ENCODE measurements at places on chromosomes 3 and 15.

DNA sequence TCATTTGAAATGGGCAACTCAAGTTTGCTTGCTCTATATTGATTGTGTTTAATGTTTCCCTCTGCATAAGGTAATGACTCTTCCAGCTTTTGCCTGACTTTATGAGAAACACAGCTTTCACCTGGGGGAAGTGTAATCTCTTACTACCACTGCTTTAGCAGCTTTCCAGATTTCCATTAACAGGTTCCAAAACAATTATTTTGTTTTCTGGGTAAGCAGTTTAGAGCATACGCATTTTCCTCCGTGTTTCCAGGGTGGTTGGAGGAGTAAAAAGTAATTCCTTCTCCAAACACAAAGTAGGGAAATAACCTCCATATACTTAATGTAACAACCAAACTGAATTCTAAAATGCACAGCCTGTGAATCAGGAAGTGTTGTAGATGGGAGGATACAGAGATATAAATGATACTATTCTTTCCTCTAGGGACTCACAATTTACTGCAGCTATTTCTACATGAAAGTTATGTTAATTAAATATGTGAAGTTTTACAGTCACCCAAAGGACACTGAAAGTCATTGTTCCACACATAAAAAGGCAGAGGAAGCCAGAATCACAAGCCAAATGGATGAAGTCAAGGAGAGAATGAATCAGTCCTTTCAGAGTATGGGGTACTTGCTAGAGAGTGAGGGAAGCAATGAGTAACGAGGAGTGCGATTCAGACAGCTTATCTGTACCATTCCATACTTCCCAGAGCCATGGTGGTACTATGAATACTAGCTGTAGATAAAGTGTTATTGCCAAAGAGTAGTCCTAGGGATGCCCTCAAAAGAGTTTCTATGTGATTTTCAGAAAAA lies 16.6 kb downstream of the ST3GAL6 start:
- peak; percentile 53 for DNase-seq

DNA sequence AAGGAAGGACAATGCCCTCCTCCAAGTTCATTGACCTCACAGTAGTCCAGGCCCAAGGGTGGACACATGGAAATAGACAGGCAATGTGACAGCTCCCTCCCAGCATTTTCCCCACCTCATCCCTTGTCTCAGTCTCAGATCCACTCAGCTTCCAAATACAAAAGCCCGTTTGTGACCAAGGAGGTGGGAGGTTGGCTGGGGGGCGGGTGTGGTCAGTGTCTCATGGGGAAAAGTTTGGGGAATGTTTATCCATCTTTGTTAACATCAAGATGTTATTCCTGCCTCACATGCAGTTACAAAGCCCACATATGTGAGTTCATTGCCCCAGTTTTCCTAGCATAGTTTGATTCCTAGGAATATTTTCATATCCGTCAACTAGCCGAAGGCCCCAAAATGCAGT lies 338.5 kb upstream of the PPP2R3A start:
- DNase-seq, result no peak

DNA sequence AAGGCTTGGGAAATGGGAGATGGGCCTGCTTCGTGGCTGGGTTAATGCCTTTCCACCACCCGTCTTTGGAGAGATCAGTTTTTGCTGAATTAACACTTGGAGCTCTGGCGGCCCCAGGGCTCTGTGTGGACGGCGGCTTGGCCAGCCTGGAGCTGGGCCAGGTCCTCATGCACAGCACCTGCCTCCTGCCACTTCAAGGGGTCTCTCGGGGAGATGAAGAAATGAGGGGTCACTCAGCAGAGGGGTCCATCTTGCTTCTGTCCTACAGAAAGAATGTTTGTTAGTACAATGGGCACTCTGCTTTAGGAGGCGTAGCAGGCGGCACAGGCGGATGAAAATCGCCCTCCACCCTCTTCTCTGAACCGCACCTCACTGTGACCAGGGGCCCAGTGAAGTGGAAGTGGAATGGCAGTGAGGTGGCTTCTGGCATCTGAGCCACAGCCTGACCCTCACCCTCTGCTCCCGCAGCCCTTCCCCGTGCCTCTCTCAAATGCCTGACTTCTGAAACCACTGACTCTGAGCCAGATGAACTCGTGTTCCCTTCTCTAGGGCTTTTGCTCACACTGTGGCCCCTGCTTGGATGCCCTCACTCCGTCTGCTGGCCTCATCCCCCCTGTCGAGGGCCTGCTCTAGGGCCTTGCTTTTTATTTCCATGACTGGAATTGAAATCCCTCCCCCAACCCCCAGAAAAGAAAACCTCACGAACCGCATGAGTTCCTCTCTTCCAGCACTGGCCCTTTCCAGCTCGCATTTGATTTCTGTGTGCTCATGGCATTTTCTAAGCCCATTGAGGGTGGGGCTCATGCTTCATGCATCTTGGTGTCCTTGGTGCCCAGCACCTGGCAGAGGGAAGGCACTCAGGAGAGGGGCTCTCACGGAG lies 42.2 kb downstream of the CHDH start:
- DNase-seq, result peak; percentile 50

DNA sequence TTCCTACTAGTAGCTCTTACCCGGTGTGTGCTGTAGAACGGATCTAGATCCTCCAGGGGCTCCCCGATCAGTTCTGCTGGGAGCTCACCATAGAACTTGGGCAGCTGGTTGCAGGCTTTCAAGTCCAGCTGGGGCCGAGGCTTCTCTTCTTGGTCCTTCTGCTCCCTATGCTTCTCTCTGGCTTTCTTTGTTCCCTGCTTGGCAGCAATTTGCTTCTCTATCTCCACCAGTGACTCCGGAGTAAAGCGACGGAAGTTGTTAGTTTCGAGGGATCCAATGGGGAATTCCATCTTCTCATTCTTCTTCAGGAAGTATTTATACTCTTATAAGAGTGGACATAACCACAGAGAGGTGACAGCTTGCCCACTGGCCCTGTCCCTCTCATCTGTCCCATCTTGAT lies 22.3 kb downstream of the SCN10A start:
- no peak for DNase-seq

DNA sequence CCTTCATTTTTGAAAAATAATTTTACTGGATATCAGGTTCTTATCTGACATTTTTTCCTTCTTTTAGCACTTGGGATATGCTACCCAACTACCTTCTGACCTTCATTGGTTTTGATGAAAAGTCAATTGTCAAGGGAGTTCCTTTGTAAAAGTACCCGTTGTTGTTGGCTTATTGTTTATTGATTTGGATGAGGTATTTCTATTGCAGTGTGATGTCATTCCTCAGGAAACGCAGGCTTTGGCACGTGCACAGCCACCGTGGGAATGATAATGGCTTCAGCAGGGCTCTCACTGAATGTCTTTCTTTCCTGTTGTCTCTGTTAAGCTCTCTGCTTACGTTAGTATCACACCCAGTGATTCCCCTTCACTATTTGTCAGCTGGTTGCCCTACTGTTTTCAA lies 944.6 kb downstream of the CADM2 start:
- no peak for DNase-seq

GRCh38 chr15:25329696-25330095 lies 109.1 kb downstream of the UBE3A start:
- no peak for DNase-seq

GRCh38 chr3:59316688-59317275 lies 267.0 kb upstream of the CFAP20DC start:
- DNase-seq, result no peak

DNA sequence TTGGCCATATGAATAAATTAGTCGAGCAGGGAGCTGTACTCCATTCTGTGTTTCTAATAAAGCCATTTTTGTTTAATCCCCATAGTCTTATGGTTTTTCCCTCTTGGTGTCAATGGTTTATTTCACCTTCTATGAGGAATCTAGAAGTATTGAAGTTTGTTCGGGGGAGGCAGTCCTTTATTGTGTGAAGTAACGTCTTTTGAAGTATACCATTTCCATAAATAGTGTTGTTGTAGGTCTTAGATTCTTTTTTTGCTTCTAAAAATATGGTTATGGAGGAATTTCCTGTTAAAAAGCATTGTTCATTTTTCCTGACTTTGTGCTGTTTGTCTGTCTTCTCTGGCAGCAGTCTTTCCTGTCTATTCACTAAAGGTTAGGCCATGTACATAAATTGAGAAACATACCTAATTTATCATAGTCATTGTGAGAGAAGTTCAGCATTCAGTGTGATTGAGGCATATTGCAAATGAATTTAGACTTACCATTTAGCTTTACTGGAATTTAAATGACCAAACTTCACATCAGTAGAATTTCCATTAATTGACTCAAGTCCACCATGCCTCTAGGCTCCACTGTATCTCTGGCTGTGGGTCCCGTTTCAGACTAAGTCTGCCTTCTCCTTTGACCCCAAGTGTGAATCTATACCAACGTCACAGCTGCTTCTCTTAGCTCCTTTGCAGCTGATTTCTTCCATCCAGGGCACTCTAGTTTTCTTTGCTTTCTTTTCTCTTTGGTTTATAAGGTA lies 37.3 kb downstream of the YEATS2 start:
- DNase-seq, result no peak

DNA sequence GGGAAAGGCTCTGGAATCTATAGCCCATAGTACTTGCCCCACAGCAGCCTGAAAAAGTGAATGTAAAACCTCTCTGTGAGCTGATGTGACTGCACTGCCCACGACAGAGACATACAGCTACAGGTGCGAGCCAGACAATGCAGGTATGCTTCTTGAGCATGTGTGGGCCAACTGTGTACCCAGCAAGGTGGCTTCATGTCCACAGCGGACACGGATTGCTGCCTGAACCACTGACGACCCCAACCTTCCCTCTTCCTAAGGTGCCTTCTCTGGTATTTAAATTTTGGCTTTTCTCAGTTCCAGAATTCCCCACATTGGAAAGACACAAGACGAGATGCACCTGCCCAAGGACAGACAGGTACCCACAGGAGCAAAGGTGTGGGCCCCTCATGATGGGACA lies 65.8 kb downstream of the SCN5A start:
- DNase-seq, result no peak

DNA sequence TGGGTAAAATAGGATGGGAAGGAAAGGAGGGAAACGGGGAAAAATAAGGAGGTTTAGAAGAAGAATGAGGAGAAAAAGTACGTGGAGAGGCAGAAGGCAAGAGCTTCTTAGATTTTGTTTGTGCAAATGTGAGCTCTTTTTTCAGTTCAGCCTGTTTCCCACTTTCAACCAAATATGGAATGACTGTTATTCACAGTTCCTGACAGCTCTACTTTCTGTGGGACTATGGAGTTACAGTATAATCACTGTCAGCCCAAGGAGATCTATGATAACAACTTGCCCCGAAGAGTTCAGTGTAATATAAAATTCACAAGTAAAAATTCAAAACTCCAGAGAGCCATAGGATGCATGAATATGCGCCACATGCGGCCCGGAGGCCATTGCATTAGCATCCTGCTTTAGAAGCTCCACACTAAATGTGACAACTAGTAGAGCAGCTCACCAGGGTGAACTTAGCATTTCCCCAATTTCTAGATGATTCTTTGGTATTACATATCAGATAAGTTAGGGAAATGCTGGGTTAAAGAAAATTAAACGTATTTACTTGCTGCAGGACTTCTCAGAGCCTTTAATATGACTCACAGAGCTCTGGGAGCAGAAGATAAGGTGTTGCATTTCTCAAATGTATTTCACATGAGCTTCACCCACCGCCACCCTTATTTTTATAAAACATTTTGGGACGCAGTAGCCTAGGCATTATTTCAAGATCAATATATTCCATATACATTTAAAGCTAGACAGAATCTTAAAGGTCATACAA lies 234.6 kb downstream of the EBLN2 start:
- no peak for DNase-seq

DNA sequence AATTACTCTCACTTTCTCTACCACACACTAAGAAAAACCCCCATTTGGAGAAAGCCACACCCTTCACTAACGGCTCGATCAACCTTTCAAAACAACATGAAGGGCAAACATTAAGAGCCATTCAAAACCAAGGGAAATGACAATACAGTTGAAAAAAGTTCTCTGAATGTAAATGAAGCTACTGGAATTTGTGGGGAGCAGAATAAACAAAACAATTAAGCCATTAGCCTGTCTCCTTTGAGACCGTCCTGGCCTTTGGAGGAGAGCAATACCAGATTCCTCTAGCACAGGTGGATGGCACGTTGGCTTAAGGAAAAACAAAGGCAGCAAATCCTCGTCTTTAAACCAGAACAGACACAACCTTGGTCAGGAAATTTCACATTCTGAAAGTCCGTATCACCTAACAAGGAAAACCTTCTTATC lies 18.7 kb downstream of the MYO1E start:
- no peak for DNase-seq

DNA sequence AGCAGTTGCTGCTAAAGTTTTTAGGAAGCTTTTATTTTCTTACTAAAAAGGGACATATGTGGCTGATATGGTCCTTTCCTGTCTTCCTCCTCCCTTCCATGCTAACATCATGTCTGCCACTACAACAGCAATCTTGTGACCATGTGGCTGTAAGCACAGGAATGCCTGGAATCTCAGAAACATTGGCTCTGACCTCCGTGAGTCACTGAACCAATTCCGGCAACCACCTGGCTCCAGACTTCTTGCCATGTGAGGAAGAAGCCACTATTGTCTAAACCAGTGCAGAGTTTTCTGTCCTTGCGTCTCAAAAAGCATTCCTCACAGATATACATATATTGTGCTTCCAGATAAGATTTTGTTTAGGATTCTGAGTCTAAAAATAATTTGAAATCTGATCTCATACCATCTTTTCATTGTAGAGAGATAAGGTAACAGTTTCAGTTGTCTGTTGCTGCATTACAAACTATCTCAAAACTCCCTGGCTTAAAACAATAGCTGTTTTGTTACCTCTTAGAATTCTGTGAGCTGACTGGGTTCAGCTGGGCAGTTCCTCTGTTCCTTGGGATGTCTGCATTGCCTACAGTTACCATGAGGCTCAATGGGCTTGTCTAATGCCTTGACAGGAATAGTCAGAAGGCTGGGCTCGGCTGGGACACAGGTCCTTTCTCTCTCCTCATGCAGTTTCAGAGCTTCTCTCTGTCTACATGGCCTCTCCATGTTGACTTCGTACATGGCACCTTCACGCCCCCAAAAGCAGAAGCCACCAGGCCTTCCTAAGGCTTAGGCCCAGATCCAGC lies 77.3 kb upstream of the MAGI1 start:
- peak; percentile 95 for DNase-seq

GRCh38 chr3:122679882-122680474 lies 661 bp upstream of the PARP14 start:
- DNase-seq, result peak; percentile 50

- no peak for DNase-seq
Observed at GRCh38 chr3:30742796-30743619, 136.6 kb downstream of the TGFBR2 start.

DNA sequence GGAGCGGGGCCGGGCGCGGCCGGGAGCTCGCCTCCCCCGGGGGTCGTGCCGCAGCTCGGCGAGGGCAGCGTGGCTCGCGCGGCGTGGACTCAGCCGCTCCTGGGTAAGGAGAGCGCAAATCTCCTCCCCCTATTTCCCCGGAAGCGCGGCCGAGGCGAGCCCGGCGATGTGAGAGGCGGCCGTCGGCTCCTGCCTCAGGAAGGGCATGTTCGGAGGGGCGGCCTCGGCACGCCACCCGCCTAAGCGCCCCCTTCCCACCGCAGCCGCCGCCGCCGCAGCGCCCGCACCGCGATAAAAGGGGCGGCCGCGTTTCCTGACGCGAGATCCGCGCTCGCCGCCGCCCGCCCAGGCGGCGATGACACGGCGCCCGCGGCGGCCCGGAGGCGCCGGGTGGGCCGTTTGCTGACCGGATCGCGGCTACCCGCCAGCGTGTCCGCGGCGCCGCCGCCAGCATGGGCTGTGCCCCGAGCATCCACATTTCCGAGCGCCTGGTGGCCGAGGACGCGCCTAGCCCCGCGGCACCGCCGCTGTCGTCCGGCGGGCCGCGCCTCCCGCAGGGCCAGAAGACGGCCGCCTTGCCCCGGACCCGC lies at the start of gene PDE8A:
Gene PDE8A (plus strand): TSS at position 146 of the 590 bp plus-strand sequence. CDS start 307 bp downstream, at position 453.
- DNase-seq, result peak; percentile 67

Data from kidney tubule cell (primary cell).